ENCODE measurements at places on chromosomes 7 and 10.

DNA sequence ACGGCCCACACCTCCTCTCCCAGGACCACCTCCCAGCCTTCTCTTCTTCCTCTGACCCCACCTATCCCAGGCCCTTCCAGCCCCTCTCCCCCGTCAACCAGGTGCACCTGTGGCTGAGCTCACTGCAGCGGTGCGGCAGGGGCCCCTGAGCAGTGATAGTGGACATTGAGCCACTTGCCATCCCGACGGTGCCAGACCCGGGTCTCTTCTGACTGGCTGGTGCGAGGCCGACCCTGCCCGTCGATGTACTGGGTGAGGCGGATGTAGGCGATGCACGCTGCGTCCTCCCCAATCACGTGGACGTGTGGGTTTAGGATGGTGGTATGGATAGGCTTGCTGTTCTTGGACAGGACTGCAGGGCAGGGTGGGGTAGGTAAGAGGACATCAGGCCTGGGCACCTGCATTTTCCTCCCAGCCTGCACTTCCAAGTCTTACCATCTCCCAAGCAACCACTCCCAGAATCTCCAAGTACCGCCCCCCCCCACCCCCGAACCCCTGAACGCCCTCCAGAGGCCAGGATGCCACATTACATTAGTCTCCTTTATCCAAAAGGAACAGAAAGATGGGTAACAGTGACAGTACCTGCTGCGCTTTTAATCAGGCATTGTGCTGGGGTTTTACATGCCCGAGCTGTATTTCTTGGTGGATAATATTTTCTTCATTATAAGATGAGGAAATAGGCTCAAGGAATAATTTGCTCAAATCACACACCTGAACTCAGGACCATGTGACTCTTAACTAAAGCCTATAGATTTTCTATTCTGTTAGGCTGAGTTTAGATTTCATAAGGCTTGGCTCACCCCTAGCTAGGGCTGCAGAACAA, 3.7 kb upstream of the NDST2 start:
- DNase-seq, result no peak

DNA sequence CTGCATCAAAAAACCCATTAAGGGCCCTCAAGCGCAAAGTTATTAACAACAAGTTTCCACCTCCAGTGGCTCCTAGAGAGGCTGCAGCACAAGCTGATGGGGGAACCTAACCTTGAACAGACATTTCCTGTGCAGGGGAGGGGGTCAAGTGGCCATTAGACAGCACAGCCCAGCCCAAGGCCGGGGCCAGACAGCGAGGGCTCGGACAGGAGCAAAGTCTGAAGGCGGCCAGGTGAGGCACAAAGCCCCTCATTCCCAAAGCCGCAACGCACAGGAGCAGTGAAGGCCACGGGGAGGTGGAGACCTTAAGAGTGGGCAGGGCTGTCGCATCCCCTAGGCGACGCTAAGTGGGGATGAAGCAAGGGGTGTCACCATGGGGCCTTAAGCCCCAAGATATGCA, 73.2 kb upstream of the ZNF746 start:
- DNase-seq, result no peak

GRCh38 chr10:90862908-90863514, 5.2 kb upstream of the HTR7 start:
- DNase-seq, result no peak

DNA sequence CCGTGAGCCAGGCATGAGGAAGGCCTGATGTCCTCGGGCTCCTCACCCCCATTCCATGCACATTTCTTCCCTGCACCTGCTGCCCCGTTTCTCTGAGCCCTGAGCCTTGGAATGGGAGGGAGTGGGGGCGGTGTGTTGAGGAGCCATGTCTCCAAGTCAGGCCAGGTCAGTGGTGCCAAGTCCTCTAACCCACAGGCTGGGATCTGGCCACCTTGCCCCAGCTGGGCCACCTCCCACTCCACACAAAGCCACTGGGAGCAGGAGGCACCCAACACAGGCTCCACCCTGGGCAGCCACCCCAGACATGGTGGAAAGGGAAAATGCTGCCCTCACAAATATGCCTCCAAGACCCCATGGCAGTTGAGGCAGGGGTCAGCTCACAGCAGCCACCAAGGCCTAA, 27.7 kb downstream of the ZCCHC24 start:
- no peak for DNase-seq

DNA sequence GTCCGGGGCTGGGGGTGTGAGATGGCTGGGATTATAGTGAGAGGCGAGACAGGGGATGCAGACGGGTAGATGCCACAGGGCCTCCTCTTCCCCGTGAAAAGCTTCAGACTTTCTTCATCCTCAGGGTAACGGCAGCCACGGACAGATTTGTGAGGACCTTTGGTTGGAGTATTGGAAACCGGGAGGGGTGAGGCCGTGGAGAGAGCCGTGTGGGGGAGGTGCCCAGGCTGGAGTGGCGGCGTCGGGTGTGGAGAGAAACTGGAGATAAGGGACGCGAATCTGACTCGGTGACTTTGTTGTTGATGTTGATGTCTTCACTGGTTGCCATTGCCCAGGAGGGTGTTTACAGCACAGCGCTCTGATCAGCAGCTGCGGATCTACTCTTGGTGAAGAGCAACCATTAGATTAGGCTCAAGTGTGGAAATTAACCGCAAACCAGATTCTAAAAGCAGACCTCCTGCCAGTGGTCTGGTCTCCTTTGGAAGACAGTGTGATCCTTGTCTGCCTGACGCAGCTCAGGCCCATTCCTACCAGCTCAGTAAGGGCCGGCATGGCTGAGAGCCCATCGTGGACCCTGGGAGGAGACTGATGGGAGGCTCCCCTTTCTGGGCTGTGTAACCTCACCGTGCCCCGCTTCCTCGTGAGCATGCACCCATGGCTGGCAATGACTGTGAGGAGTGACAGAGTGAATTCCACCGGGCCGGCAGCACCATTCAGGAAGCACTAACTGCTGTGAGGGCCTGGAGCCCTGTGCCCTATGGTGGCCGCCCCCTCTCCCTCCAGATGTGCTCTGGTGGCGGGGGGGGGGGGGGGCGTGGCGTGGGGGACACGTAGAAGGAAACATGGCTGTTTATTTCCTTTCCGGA, 90.3 kb downstream of the INPP5A start:
- no peak for DNase-seq

GRCh38 chr7:7786595-7786994, 68.2 kb upstream of the RPA3 start:
- no peak for DNase-seq

DNA sequence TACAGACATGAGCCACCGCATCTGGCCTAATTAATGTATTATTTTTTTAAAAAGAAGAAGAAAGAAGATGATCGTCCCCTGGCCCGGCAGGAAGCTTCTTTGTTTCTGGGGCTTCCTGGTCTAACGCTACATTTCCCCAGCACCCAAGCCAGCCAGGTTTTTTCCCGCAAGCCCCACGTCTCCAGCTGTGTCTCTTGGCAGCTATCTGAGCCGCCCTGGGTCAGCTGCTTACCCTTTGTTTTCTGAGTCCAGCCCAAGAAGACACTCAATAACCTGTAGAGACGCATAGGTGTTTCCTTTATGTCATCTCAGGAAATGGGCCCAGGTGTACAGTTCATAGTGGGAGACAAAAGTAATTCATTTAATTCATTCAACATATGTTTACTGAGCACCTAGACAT, 110.2 kb downstream of the MTPAP start:
- DNase-seq, result no peak

DNA sequence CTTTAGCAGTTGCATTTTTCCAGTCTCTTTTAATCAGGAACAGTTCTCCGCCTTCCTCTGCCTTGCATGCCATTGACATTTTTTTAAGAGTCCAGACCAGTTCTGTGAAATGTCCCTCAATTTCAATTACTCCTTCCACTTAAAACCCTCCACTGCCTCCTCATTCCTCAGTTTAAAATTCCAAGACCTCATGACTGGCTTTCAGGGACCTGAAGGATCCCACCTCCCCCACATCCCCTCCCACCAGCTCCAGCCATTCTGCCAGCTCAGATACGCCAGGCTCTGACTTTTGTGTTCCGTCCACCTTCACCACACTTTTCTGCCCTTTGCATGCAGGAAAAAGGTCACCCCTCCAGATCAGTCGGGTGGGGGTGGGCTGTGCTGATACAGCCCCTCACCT, 8.7 kb downstream of the TNRC18 start:
- no peak for DNase-seq

- no peak for DNase-seq
These were observed 45.4 kb downstream of the VIM start for GRCh38 chr10:17273403-17273802.

DNA sequence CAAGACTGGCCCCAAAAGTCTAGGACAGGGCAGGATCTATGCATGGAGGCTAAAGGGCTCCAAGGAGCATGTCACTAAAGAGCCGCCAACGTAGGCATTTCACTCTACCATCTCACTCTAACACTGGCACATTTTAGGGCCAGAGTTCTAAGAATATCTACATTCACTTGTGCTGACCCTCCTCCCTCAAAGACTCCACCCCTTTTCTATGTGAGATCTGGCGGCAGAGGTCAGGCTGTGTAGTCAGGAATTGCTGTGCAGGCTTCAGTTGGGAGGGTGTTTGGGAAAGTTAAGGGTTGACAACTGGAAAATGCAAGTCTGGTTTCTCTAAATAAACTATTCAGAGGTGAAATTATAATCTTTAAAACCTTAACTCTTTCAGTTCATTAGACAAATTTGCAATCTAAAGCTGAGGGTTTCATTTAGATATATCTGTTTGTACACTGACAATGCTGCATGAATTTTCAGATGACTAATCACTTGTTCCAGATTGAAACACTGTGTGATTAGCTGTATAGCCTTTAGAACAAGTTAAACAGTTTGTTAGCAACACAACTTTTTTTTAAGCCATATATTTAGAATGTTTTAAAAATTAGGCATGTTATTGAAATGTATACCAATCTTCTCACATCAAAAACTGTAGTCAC, 18.2 kb downstream of the LMOD2 start:
- DNase-seq, result no peak

DNA sequence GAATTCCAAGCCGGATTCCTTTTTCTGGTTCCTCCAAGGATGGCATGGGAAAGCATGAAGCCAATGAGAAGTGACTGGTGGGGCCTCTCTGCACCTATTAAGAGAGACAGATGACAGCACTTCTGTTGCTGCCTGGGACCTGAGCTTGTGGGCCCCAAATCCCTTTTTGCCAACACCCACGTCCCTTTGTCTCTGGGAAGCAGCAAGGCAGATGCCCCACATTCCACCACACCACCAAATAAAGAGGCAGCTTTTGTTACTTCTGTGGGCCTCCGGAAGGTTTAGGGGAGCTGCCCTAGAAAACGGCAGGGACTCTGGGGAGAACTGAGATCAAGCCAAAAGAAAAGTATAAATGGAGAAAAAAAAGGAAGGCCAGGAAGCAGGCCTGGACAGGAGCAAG, 3.4 kb downstream of the CCDC136 start:
- no peak for DNase-seq

GRCh38 chr10:28777911-28778310, 100.6 kb downstream of the BAMBI start:
- no peak for DNase-seq

- DNase-seq, result no peak
These were observed 36.8 kb downstream of the MARCHF5 start for GRCh38 chr10:92327445-92328433.

DNA sequence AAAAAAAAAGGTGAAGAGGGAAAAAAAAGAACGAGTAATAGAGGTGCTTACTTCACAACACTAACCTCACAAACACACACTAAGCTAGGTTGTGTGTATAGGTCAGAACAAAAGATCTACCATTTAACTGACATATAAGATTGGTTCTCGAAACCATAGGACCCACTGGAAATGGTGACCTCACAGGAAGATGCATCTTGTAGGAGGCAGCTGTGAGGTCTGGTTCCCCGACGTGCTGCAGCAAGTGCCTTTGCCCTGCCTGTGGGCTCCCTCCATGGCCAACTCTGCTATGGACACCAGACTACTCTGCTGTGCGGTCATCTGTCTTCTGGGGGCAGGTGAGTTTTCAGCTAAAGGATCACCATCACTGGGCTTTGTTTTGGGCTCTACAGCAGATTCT, 133.8 kb upstream of the PRSS1 start:
- DNase-seq, result no peak

- no peak for DNase-seq
These were observed at the start of gene COBL for GRCh38 chr7:51316666-51317581. Gene COBL (minus strand): TSS chr7:51316809. CDS start chr7:51316633, 176 bp downstream.

DNA sequence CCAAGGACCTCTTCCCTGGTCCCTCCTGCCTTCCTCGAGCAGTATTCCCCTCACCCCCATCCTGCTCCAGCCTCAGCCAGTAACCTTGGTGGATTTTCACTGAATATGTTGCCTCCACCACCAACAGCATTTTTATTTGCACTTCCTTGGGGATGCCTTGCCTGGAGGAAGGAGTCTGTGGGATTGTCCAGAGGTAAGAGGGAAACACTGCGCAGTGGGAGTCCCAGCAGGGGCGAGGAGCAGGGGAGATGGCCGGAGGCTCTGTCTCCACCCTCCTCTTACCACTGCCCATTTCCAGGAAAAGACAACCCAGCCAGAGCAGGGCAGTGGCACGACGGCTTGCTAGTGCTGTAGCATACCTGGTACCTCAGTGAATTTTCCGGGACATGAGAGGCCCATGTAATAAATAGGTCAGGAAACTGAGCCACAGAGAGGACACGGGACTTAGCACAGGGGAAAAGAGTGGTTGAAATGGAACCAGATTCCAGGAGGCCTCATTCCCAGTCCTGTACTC, 388.2 kb upstream of the PODXL start:
- DNase-seq, result no peak

GRCh38 chr10:99631496-99631895, 11.3 kb upstream of the SLC25A28 start:
- DNase-seq, result no peak

DNA sequence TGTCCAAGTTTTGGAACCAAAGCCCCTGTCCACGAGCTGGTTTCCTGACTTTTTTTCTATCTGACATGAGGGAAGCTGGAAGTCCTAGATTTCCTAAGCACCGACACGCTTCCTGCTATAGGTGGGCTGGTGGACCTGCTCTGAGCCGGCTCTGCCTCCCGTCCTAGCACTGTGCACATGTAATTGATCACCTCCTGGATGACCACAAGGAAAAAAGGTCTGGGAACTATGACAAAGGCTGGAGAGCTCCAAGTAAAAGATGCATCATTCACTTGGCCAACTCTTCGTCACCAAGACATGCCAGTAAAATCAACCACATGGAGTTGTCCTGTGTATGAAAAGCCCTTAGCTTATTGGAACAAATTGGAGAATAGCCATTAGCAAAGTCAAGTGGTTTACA, 104.8 kb downstream of the ITIH5 start:
- DNase-seq, result no peak

Measured in Jurkat, Clone E6-1 (cell line).